Muscle of arm (tissue), 14 donors: ENCODE measurements at places on chromosomes 7 and 10.

DNA sequence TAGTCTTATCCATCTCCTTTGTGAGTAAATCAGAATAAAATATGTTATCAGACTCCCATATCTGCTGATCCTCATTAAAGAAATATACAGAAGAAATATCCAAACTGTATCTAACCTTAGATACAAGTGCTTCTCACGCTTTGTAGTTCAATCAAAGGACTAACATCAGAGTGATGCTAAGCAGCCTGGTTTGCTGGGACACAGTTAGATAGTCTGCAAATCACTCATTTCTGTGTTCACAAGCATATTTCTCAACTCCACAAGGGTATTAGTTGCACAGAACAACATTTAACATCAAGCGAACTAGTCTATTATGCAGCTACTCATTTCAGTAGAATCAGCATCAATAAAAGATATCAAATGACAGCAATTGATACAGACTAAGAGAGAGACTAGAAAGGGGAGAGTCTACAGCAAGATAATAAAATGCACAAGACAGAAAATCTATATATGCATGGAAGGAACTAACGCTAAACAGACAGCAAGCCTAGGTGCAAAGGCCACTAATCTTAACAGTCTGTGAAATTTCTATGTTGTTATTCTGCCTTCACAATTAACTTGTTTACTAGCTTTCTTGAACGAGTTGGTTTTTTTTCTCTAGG, 30.0 kb downstream of the DNAJC12 start:
- no peak for DNase-seq

- no peak for DNase-seq
These were observed 62.0 kb upstream of the SORCS3 start for GRCh38 chr10:104579136-104579535.

GRCh38 chr10:119803264-119803663, 69.4 kb downstream of the MCMBP start:
- no peak for DNase-seq

DNA sequence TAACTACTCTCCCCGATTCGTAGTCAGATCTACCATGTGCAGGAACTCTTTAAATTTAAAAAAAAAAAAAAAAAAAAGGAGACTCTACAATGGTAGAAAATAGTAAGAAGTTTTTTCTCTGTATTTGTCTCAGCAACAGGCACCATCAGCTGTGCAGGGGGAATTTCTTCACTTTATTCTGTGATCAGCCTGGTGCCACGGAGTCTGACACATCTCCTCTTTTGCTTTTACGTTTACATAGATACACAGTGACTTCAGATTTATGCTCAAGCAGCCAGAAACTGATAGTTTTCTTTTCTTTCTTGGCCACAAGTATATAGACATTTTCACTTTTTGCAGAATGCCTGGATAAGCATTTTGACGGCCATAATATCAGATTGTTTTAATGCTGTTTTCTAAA, 190.6 kb upstream of the AKR1E2 start:
- no peak for DNase-seq
